ENCODE measurements at places on chromosomes 5 and 9. TPM values are rescaled to one million over a fixed set of nuclear protein-coding genes. Genes with fewer than 3 reads are reported as not detected.

PCDHGA7 gene
- total RNA-seq: 11.1 TPM

TAF11L7 gene
- not detected for total RNA-seq

C8G gene
- total RNA-seq: not detected

FAM114A2 gene
- total RNA-seq: 14.3 TPM

PALM2AKAP2 gene
- 0.66 TPM for total RNA-seq

IQGAP2 gene
- total RNA-seq: 24.6 TPM

TRIM36 gene
- not detected for total RNA-seq

IRX4 gene
- total RNA-seq: not detected

BTNL9 gene
- total RNA-seq: 4.2 TPM

FAXDC2 gene
- total RNA-seq: 67.3 TPM

SLC27A6 gene
- total RNA-seq: 0.82 TPM

FIBCD1 gene
- total RNA-seq: 0.36 TPM

NR5A1 gene
- total RNA-seq: not detected

NUTM2F gene
- total RNA-seq: not detected

PRSS3 gene
- not detected for total RNA-seq

SCGB3A2 gene
- total RNA-seq: not detected

DMRT3 gene
- total RNA-seq: not detected

MSMP gene
- not detected for total RNA-seq

SLC6A19 gene
- total RNA-seq: not detected

EPB41L4A gene
- total RNA-seq: 9.6 TPM

IL5 gene
- not detected for total RNA-seq

NTRK2 gene
- total RNA-seq: 3.0 TPM

PCSK1 gene
- 2.2 TPM for total RNA-seq

GRM6 gene
- total RNA-seq: not detected

GRXCR2 gene
- total RNA-seq: not detected

CCNI2 gene
- total RNA-seq: not detected

SPAG8 gene
- total RNA-seq: 2.8 TPM

ZDHHC11B gene
- 1.6 TPM for total RNA-seq

AMBP gene
- not detected for total RNA-seq

QRFP gene
- total RNA-seq: not detected

SLC36A2 gene
- total RNA-seq: not detected

PPP3R2 gene
- total RNA-seq: not detected

GARIN3 gene
- not detected for total RNA-seq

CDH10 gene
- under 0.01 TPM for total RNA-seq

ZNF618 gene
- 2.0 TPM for total RNA-seq

MAP1B gene
- 343 TPM for total RNA-seq

RIOK2 gene
- 19.5 TPM for total RNA-seq

FBXO4 gene
- 8.3 TPM for total RNA-seq

IL13 gene
- not detected for total RNA-seq

EQTN gene
- total RNA-seq: 0.71 TPM

ANKRD31 gene
- total RNA-seq: 0.28 TPM

ATP10B gene
- 1.4 TPM for total RNA-seq

KIF12 gene
- not detected for total RNA-seq

PHF24 gene
- total RNA-seq: 0.66 TPM

CDC20B gene
- not detected for total RNA-seq

CACFD1 gene
- 9.3 TPM for total RNA-seq

INSL4 gene
- total RNA-seq: not detected

CD180 gene
- 0.81 TPM for total RNA-seq

THOC3 gene
- 17.4 TPM for total RNA-seq

DMGDH gene
- 5.3 TPM for total RNA-seq

WHRN gene
- 5.4 TPM for total RNA-seq

OTP gene
- total RNA-seq: not detected

ADAMTSL2 gene
- total RNA-seq: 1.1 TPM

TRIP13 gene
- 0.54 TPM for total RNA-seq

C5orf58 gene
- total RNA-seq: not detected

SLC22A4 gene
- 3.4 TPM for total RNA-seq

HBEGF gene
- total RNA-seq: 10.0 TPM

CATSPER3 gene
- not detected for total RNA-seq

C9 gene
- not detected for total RNA-seq
